ENCODE measurements at places on chromosomes 6 and 20.

DNA sequence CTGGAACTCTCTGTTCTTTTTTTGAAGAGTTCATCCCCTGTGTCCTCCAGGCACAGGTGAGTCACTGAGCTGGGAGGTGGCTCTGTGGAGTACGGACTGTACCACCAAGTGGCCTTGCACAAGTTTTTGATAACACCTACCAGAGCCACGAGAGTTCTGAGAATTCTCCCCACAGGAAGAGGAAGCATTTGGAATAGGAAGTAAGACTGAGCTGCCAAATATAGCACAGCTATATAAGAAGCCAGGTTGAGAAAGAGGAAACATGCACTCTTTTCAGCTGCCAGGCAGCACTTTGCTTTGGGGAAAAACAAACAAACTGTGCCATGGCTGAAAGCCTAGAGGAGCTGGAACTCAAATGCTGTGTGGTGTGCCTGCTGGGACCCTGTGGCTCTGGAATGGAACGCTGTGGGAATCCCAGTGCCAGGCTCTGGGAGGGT, 70.8 kb upstream of the RIPOR2 start:
- DNase-seq: no peak

- DNase-seq: no peak
Measured at GRCh38 chr6:53048431-53049195, 16.6 kb upstream of the FBXO9 start.

GRCh38 chr20:51661609-51662178, 106.5 kb downstream of the ATP9A start:
- DNase-seq: no peak

DNA sequence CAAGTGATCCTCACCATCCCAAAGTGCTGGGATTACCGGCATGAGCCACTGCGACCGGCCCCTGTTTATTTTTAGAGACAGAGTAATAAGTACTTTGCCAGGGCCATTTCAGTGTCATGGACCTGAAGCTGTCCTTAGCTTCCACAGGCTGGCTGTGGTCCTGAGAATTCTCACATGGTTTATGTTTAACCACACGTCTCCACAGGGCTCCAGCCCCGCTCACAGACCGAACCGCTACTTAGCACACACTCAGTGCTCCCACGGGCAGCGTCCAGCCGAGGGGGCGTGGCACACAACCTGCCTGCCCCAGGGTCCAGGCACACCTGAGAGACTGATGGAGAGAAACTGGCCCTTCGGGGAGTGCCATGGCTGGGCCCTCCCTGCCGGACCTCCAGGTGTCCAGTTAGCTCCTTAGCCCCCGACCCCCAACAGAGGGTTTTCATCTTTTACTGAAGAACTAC, 11.7 kb downstream of the ACSS1 start:
- no peak for DNase-seq

DNA sequence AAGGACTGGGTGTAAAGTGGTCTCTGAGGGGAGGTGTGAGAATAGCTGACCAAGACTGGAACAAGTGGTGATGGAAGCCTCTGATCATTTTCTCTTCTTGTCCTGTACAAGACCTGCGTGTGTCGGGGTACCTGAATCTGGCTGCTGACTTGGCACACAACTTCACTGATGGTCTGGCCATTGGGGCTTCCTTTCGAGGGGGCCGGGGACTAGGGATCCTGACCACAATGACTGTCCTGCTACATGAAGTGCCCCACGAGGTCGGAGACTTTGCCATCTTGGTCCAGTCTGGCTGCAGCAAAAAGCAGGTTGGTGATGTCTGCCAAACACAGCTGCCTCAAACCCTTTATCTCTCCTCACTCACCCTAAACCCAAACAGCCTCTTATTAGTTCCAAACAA, 1.7 kb upstream of the HSD17B8 start:
- no peak for DNase-seq

GRCh38 chr6:6565069-6565468, 23.5 kb upstream of the LY86 start:
- DNase-seq: no peak

DNA sequence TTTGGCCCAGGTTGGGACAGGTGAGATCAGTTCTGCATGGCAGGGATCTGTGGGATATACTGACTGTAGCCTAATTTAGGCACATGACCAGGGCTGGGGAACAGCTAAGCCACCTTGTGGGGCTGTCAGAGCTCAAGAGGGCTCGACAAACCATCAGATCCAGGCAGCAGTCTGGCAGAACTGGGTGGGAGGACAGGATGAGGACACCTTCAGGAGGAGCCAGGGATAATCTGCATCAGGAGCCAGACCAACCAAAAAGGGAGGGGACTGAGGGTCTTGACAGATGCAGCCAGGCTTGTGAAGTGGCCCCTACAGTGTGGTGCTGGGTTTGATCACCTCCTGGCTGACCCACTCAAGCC, 123.4 kb downstream of the MAFB start:
- no peak for DNase-seq

DNA sequence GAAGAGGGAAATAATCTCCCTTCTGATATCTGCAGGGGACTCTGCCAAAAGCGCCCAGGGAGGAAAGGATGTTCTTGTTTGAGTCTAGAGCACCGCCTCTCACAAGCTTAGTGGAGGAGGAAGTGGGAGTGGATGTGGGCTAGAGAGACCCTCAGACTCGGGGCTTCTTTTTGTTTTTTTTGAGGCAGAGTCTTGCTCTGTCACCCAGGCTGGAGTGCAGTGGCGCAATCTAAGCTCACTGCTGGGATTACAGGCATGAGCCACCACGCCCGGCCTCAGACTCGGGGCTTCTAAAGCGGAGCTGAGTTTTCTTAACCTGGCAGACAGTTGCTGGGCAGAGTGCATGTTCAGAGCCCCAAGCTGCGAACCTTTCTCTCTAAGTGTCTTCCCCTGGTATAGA, 310.8 kb downstream of the BMP7 start:
- no peak for DNase-seq
